Spleen (tissue), 13 donors: ENCODE measurements at places on chromosomes 7 and 10.

DNA sequence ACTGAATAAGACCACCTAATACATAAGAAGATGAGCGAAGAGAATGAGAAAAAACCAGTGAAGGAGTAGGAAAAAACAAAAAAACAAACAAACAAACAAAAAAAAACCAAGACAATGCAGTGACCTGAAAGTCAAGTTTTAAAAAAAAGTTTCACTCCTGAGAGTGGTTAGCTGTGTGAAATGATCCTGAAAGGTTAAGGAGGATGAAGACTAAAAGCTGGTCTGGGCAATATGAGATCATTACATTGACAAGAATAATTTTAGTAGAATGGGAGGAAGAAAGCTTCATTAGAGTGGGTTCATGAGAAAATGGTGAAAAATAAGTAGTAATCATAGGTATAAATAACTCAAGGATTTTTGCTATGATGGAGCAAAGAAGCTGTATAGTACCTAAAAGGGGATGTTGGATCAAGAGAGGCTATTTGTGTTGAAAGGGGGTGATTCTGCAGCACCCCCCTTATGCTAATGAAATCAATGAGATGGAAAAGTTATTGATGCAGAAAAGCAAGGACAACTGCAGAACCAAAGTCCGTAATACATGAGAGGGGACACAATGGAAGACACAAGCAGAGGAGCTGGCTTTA, 80.2 kb downstream of the KMT2C start:
- no peak for DNase-seq

DNA sequence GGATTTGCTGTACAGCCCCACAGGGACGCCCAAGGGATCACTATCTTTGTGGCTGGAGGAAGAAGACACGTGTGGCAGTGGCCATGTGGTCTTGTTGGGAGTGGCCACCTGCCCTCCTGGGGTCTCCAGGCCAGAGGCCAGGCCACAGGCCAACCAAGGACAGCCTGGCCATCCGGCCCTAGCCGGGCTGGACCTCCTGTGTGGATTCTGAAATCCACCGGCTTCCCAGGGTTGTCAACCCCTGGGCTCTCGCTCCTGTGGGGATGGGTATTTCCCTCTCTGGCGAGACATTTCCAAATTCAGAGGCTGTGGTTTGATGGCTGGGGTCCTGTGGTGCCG, 31.5 kb upstream of the CFAP46 start:
- DNase-seq = peak; percentile 58

GRCh38 chr10:17689137-17689536, 45.2 kb downstream of the STAM start:
- DNase-seq = no peak

- peak; percentile 56 for DNase-seq
Measured at GRCh38 chr7:155464948-155465739, 7.2 kb downstream of the EN2 start.

DNA sequence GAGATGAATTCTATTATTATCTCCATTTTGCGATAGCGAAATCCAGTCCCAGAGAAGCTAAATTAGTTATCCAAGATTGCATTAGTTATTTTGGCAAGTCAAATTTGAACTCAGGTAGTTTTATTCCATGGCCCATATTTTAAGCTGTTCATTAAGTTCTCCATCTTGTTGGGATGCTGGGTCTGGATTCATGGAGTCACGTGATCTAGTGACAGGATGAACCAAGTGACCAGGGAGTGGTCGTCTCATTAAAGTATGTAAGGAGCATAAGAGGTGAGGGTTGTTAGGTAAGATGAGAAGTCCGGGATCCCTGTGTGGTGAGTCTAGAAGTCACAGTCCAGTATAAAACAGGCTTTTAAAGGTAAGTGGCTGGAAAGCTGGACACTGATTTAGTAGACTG, 740.5 kb downstream of the PCDH15 start:
- DNase-seq = no peak

DNA sequence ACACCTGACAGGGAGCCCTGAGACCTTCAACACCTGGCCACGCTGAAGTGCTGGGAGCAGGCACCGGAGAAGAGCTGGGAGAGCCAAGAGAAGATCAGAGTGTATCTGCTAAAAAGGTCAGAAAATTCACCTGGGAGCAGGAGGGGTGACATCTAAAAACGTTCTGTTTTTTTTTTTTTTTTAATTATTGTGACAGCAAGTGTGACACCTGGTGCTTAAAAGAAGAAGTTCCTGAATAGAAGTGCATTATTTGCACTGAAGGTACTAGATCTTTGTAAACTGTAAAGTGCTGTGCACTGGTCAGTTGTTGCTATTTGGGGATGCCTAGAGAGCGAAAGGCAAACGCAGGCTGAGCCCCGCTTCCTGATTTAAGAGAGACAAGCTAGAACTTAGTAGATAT, 422.0 kb downstream of the PLXNA4 start:
- DNase-seq = no peak

GRCh38 chr7:118449797-118450567, 225.5 kb downstream of the ANKRD7 start:
- no peak for DNase-seq

- DNase-seq = no peak
Measured at GRCh38 chr7:35771776-35772175, 29.1 kb upstream of the SEPTIN7 start.

- DNase-seq = no peak
Measured at GRCh38 chr7:40747856-40748255, 613.1 kb downstream of the SUGCT start.

DNA sequence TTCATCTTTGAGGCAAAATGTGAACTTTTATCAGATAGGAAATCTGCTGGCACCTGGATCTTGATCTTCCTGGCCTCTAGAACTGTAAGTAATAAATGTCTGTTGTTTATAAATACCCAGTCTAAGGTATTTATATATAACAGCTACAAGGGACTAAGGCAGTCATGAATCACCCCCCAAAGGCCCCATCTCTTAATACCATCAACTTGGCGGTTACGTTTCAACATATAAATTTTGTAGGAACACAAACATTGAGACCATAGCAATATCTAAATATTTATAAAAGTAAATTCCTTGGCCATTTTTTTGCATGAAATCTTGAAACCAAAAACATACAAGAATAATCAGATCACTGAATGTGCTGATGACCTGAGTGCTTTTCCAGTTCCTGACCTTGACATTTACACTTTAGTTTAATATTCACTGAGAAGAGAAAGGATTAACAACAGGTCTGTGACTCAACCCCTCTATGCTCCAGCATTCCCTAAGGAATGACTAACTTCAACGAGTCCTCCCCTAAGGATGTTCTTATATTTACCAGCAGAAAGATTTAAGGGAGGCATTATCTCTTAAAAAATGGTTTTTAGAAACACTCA, 1438.5 kb upstream of the CELF2 start:
- DNase-seq = no peak

DNA sequence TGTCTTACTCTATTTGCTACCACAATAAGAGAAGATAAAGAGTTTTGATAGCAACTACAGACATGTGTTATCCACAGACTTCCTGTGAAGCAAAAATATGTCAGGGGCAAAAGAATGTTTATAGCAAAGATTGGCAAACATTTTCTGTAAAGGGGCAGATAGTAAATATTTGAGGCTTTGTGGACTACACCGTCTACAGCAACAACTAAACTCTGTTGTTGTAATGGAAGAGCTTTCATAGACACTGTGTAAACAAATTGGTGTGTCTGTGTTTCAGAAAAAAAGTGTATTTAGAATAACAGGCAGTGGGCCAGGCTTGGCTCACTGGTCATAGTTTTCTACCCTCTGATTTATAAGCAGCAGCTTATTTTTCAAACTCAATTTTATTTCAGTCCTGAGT, 521.4 kb downstream of the ANKRD7 start:
- DNase-seq = no peak

GRCh38 chr10:12391206-12391605, 41.9 kb downstream of the CAMK1D start:
- DNase-seq = no peak

DNA sequence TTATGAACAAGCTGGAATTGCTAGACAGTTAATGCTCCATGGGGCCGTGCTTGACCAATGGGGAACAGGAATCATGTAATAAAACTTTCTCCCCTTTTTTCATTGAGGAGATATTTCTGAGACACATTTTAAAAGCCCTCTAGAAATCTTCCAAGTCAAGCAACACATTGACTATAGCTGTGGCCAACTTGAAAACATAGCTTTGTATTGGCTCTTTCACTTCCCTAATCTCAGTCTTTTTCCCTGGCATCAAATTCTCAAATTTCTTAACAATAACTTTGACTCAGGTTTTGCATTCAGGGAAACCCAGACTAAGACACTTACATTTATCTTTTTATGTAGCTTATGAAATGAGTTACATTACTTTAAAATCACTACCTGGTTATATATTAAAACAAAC, 947.1 kb upstream of the MBL2 start:
- no peak for DNase-seq

- no peak for DNase-seq
Measured at GRCh38 chr7:127780489-127780888, 128.5 kb downstream of the SND1 start.

- no peak for DNase-seq
Measured at GRCh38 chr10:31347705-31348104, 28.7 kb downstream of the ZEB1 start.

DNA sequence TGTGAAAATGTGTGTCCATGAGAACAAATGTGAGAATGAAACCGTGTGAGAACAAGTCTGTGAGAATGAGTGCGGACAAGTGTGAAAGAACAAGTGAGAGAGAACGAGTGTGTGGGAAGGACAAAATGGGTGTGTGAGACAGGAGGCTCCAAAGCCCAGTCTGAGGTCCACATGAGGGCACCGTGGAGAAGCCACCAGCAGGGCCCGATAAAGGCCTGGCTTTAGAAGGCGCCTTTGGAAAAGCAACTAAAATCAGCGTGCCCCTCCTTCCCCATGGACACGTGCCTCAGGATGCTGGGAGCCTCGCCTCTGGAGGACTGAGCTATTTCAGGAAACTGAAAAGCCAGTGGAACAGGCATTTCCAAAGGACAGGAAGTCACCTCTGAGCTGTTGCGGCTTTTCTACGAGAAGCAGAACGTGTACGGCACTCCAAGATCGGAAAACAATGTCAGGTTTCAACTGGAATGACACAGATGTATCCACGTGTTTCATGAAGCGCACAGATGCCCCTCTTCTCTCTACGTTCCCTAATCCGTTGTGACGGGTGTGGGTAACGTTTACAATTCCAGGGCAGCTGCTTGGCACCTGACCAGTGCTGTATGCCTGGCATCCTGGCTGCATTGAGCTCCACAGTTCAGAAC, 46.4 kb downstream of the ESYT2 start:
- DNase-seq = no peak

GRCh38 chr7:14095233-14095950, 105.9 kb upstream of the ETV1 start:
- DNase-seq = no peak

DNA sequence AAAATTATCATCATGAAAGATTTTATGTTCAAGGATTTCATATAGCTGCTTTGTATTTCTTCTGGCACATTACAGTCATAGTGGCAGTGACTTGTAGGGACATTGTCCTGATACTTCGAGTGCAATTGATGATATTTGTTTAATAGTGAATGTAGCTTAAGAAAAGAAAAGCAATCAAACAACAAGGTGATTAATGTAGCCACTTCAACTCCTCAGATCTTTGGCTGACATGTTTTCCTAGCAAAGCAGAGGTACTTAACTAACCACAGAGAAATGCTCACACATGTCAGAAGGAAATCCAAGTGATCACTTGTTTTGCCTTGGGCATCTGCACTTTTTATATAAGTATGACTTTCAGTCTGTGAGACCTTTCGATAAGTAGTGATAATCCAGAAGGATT, 470.3 kb downstream of the AUTS2 start:
- DNase-seq = no peak

- no peak for DNase-seq
Measured at GRCh38 chr7:88165697-88166096, 54.1 kb downstream of the SRI start.

GRCh38 chr10:99996671-99997648, 12.8 kb downstream of the DNMBP start:
- DNase-seq = no peak

DNA sequence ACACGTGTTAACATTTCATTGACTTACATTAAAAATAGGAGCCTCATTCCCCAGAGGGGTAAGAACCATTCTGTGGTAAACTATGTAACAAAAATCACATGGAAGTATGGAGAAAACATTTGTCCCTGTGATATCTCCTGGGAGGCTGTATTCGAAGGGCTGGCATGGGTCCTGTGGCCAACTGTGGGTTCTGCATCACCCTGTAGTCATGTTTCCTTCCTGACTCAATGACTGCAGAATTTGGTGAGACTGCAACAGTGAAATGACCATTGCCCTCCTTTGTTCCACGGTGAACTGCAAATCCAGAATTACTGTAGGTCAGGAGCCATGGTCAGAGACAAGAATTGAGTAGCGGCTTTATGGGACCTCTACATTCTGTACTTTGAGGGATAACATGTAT, 3.6 kb upstream of the ZEB1 start:
- no peak for DNase-seq

- DNase-seq = no peak
Measured at GRCh38 chr10:91617072-91617609, 15.7 kb downstream of the PPP1R3C start.

DNA sequence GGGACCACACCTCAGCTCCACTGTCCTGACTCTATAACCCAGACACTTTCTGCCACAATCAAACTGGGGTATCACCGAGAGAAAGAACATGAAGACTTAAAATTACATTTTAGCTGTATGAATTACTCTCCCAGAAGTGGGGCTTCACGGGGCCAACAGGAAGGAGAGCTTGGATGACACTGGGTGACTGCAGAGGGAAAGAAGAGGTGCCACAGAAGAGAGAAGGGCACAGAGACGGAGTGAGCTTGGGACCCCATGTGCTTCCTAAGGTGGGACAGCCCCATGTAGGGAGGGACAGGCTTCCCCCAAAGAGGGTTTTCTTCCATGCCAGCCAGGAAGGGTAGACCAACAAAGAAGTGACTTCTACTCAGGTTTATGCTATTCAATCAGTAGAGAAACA, 162.0 kb upstream of the RHEB start:
- no peak for DNase-seq

DNA sequence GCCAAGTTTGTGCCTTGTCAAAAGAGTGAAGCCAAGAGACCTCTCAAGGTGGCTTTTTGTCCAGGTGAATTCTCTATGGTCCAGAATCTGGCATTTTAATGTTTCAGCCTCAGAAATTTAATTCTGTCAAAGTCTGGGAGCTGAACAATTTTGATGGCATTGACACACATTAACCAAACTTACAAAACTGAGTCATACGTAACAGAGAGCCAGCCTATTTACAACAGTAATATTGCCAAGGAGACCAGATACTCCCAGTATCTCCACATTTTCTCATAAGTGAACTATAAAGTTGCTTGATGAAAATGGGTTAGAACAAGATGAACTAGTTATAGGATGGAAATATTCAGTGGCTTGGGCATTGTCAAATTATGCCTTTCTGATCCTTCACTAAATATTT, 43.8 kb downstream of the PDE6C start:
- no peak for DNase-seq

DNA sequence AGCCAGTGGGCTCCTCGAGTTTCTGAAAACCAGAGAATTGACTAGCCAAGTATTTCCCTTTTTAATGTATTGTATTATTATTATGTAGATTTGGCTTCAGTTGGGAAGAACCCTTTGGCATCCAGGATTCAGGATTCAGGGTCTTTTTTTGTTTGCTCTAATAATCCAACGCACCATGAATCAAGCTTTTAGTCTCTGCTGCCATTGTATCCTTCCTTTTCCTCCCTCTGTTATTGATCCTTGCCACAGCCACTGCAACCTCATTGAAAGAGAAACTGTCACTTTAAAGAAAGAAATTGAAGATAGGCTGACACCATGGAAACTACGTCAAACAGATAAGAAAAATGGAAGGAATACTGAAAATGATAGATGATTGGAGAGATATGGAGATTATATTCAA, 150.0 kb downstream of the CHRM2 start:
- DNase-seq = no peak

GRCh38 chr10:44366941-44367630, 17.8 kb downstream of the CXCL12 start:
- DNase-seq = peak; percentile 56

- DNase-seq = no peak
Measured at GRCh38 chr10:33966946-33967345, 632.5 kb upstream of the NRP1 start.
